ENCODE measurements at places on chromosomes 16 and 17.

DNA sequence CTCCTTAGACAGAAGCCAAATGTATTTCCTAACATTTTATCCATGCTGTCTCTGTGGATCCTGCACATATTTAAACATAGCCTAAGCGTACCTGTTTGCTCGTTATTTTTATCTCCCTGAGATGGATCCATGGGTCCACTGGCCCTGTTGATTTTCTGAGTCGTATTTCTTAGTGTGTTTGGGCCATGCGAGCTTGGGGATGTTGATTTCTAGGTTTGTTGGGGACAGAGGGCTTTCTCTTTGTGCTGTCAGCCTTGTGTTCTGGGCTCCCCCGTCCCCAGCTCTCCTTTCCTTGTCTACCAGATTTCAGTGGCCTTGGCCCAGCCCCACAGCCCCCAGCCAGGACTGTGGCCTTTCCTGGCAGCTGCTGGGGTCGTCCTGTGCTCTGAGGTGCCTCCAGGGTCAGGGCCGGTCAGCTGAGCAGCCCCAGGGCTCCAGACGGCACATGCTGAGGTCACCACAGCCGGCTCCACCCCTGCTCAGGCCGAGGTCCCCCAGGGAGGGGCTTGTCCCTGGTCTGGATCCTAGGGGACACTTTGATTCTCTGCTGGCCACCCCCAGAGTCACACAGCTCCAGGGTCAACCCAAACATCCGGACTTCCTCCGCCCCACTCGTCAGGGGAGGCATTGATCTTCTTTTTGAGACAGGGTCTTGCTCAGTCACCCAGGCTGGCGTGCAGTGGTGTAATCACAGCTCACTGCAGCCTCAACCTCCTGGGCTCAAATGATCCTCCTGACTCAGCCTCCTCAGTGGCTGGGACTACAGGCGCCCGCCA lies 4.4 kb downstream of the SSTR5 start:
- no peak for DNase-seq

DNA sequence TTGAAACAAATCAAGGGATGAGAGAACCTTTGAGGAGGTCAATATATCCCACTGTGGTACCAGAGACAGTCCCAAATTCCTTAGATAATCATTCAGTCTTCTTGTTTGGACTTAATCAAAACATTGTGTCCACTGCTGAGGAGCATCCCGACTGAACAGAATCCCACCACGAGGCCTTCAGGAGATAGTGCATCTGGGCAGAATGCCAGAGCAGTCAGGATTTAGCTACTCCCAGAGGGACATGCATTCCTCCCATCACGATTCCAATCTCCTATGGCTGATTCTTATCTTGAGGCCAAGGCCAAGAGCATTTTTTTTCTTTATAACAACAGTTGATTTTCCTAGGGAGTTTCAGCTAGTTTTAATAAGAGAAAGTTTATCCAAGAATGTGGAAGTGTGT lies 87.4 kb upstream of the COX10 start:
- DNase-seq: no peak

DNA sequence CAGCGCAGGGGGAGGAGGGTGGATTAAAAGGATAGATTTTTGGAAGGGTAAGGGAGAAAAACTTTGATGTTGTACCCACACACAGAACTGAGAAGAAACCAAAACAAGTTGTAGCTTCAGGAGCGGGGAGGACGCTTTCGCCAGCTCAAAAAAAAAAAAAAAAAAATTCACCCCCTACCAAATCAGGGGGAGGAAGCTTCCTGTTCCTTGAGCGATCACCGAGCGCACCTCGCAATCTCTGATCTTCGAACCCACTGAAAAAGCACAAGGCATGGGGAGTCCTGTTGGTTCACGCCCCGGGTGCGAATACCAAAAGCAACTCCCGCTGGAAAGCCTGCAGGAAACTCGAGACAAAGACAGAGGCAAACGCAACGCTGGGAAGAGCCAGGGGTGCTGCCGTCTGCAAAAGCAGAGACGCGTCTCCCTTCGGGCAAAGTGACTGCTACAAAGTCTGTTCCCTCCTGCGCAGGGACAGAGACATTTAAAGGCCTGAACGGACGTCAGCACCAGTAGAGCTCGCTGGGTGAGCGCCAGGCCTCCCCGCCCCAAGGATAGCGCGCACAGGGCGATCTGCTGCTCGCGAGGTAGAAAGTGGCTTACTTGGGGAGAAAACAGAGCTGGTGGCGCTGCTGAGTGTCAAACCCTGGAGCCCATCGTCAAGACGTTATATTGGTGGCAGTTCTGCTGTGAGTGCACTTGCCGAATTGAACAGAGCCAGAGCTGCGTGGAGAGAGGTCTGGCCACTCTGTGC lies 190.4 kb downstream of the USP22 start:
- peak; percentile 56 for DNase-seq

- DNase-seq: no peak
Measured at GRCh38 chr17:82632451-82632850, 15.8 kb downstream of the WDR45B start.

GRCh38 chr16:12531937-12532336 lies 271.8 kb downstream of the CPPED1 start:
- no peak for DNase-seq

DNA sequence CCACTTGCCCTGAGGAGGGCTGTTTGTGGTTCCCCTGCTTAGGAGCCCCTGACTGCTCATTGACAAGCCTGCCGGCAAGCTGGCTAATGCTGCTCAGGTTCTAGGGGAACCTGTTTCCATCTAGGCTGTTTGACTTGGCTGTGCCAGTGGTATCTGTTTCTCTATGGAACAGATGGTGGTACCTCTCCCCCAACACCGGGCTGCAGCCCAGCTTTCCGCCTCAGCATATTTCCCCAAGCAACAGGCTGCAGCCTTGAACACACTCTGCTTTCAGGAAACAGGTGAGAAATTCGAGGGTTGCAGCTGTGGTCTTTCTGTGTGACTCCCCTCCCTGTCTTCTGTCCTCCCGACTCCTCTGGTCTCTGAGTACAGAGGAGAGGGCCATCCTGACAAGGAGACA lies 132.3 kb downstream of the TMEM132E start:
- no peak for DNase-seq
